ENCODE measurements at places on chromosomes 13 and 19.
A peak's percentile ranks its signal among the peaks of the same experiment; 100 is the strongest.

DNA sequence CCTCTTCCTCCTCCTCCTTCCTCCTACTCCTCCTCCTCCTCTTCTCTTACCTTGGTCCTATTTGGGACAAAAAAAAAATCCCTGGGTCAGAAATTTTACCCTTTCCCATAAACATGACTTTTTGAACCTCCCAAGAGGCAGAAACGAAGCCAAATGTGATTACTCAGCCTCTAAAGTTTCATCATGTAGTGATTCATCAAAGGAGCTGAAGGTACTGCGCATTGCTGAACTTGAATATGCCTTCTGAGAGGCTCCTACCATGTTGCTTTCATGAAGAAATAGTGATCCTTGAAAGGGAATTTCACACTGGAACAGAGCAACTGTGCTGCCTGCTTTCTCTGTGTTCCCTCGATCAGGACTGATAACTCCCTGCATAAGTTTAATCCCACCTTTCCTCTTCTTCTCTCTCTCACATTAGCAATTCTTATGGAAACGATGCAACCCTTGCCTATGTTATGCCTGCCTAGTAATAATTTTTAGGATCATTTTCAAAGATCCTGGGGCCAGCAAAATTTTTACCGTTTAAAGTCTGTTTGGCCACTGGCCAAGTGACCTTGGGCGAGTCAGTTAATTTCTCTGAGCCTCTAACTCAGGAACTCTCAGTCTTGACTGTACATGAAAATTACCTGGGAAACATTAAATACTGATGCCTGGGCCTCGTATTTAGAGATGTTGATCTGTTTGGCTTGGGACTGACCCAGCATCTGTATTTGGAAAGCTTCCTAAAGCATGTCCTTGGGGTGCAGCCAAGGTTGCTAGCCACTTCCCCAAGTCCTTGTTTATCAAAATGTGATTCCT lies 149.5 kb downstream of the DCT start:
- DNase-seq: peak; percentile 75

DNA sequence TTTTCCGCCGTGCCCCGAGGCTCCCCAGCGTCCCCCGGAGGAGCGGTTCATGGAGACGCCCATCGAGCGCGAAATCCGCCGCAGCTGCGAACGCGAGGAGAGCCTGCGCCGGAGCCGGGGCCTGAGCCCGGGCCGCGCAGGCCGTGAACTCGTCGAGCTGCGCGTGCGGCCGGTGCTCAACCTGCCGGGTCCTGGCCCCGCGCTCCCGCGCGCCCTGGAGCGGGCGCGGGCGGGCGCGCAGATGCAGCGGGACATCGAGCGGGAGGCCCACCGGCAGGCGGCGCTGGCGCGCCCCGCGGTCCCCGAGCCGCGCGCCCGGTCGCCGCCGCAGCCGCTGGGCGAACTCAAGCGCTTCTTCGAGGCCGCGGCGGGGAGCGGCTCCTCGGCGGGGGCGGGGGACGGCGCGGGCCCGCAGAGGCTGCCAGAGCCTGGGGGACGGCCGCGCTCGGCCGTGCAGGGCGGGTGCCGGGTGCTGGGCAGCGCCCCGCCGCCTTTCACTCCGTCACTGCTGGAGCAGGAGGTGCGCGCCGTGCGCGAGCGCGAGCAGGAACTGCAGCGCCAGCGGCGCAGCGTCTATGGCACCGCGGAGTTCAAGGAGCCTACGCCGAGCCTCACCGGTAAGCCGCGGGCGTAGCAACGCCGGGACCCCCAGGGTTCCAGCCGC lies 807 bp downstream of the MISP3 start:
- DNase-seq: peak; percentile 61

- no peak for DNase-seq
Measured at GRCh38 chr13:113875429-113875815, 11.5 kb upstream of the GAS6 start.

- DNase-seq: no peak
Measured at GRCh38 chr13:95391362-95391761, 90.1 kb upstream of the ABCC4 start.

GRCh38 chr13:30362869-30363268 lies 55.5 kb upstream of the KATNAL1 start:
- no peak for DNase-seq

DNA sequence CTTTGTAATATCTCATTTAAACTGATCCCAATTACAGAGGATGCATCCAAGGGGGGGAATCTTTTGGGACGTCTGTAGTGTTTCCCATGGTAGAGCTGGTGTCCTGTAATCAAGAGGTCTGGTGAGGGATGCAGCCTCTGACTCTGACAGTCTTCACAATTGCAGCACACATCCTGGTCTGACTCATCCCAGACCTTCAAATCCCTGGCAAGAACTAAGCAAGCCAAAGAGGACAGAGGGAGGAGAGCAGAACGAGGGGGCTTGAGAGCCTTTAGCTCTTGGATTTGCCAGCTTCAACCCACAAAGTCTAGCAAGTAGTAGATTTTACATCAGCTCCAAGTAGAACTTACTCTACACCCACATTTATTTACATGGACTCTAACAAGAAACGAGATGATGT lies 17.3 kb upstream of the FCGBP start:
- DNase-seq: no peak

DNA sequence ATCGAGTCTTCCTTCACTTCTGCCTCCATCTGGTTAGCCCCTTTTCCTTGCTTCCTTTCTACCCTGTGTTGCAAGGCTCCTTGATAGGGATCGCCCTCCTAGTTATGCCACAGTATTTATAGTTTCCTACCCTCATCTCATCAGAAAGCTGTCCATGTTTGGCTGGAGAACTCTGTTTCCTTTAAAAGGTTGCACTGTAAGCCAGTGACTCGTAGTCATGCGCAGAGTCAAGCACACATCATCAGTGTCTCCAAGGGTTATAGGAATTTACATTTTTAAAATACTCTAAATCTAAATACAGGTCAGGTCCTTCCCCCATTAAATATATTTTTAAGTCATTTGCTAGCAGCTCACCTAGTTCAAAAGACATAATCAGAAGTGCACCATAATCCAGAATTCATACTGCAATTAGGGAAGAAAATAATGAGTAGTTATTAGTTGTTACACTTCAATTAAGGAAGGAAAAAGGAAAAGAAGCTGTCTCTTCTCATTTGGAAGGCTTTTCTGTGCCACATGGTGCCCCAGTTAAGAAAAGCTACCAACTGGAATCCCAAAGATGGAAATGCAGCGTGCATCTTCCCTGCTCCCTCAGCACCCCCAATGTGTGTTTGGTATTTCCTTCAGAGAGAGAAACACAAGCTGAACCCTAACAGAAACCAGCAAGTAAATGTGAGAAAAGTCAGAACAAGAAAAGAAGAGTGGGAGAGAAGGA lies 81.0 kb downstream of the GPR12 start:
- no peak for DNase-seq

DNA sequence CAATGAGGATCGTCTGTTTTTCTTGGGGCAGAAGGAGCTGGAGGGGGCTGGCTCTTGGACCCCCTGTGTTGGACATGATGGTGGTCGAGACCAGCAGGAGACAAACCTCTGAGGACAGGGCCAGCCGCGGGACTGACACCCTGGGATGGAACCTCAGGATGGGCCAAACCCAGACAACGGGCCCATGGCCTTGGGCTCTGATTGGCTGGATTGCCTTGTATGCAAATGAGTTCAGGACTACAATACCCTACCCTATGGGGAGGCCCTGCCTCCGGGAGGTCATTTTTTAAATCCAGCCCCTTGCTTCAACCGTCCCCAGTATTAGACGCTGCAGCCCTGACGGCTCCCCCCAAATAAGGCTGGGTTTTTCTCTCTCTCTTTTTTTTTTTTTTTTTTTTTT lies 22.0 kb downstream of the SLC5A5 start:
- DNase-seq: peak; percentile 27

GRCh38 chr19:10266706-10267105 lies 4.2 kb upstream of the ICAM1 start:
- DNase-seq: no peak

DNA sequence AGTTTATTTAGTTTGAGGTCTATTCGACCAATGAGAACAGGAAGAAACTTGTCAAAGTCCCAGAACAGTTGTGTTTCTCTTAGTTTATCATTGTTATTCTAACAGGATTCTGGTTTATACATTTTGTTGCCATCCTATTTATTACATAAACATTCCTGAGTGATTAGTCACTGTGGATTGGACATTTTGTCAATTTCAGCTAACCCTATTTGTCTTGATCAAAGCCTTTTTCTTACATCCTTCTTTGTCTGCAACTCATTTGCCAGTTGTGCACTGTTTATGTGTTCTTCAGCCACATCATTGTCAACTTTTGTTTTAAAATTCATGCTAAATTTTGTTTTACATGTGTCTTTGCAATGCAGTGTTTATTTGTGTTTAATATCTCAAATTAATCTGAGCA lies 886.0 kb upstream of the SLC10A2 start:
- DNase-seq: no peak

- no peak for DNase-seq
Measured at GRCh38 chr13:83201506-83201905, 680.8 kb downstream of the SLITRK1 start.

GRCh38 chr19:55383279-55384130 lies 587 bp downstream of the TMEM238 start:
- peak; percentile 76 for DNase-seq

DNA sequence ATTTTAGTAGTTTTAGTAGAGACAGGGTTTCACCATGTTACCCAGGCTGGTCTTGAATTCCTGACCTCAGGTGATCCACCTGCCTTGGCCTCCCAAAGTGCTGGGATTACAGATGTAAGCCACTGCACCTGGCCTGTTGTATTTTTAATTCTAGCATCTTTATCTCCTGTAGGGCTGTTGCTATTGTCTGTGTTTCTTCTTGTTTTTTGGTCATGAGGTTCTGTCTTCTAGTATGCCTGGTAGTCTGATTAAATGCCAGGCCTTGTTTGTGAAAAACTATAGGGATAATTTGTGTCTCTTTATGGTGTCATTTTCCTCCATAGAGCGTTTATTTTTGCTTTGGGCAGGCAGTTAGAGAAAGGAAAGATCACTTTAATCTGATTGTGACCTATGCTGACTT lies 3.1 kb downstream of the ARHGEF18 start:
- no peak for DNase-seq

GRCh38 chr13:106499896-106500295 lies 35.6 kb downstream of the EFNB2 start:
- DNase-seq: no peak

- DNase-seq: no peak
Measured at GRCh38 chr19:47854459-47854858, 4.6 kb upstream of the TPRX2 start.

Data from PC-9 (cell line).